HL-60 (cell line): ENCODE measurements at places on chromosomes 2 and 18.

- DNase-seq = no peak
These were observed 111.2 kb upstream of the HDAC4 start for GRCh38 chr2:239512054-239512453.

- DNase-seq = no peak
These were observed 362.6 kb downstream of the RIT2 start for GRCh38 chr18:42752916-42753315.

- DNase-seq = no peak
These were observed 81.9 kb downstream of the TMEM131 start for GRCh38 chr2:97913846-97914245.

DNA sequence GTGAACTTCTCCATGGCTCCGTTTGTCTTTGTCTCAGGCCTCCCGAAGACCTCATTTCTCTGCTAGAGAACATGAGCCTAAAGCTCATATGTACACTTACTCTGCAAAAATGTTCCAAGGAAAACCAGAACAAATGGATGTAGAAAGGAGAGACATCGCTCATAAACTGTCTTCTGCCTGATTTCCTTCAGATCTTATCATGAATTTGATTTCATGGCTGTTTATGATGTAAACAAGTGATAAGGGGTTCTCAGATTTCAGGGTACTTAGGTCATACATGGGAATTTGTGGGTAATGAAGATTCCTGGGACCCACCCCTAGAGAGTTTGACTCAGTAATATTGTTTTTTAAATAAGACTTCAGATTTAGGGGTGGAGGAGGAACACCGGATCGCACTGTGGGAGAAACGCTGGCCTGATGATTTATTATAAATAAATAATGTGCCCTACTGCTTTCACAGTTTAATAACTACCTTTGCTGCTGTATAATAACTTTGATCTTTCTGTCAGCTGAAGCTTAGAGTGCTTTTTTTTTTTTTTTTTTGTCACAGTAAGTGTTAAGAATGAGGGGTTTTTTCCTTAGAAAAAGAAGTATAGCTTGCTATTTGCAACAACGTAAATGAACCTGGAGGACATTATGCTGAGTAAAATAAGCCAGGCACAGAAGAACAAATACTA lies 14.9 kb downstream of the AOX1 start:
- no peak for DNase-seq

DNA sequence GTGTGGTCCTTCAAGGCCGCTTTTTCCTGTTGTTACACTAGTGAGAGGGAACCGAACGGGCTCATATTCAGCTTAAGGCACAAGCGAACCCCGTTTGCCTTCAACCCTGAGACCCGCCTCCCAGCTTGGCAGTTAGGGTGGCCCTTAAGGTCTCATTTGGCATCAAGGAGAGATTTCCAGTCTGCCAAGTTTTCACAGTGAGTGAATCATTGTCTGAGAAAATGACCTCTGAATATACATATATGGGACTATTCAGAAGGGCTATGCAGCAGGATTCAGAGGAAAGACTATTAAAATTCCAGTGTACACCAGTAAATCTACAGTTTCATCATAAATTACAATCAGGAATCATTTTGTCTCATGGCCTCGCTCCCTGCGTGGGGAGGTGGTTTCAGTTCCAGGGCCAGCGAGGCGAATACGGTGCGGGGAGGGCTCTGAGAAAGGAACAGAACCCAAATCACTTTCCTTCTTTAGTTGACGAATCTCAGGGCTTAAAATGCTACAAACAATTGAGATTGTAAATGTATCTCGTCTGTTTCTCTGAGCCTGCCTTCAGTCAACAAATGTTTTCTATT lies 231.4 kb downstream of the FAM210A start:
- no peak for DNase-seq

DNA sequence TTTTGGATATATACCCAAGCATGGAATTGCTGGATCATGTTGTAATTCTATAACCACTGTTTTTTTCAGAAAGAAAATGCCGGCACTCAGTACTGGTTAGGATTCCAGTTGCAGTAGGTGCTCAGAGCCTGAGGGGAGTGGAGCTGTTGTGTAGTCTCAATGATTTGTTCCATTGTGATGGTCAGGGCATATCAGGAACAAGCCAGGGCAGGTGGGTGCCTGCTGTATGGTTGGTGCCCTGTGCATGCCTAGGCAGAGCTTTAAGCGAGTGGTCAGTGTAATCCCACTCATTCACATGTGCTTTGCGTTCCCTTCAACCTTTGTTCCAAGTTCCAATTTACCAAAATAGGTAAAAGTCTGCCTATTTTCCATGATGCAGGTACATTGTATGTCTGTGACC lies 100.9 kb downstream of the FHOD3 start:
- DNase-seq = no peak

DNA sequence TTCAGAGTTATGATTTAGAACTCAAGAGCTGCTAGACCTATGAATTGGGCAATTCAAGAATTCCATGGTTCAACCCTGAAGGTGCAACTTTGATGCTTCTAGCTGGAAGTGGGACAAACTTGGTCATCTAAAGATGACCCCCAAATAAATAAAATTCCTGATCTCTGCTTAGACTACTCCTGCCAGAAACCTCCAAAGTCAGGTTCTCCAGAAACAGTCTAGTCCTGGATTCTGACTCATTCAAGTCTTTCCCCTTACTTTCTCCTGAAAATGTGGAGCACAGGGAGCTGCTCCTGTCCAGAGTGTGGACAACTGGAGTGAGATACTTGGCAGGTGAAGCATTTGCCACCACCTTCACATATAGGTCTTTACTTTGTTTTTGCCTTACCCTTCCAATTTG lies 557.7 kb upstream of the TNP1 start:
- DNase-seq = no peak

GRCh38 chr2:72271766-72272641 lies 124.3 kb upstream of the CYP26B1 start:
- no peak for DNase-seq

DNA sequence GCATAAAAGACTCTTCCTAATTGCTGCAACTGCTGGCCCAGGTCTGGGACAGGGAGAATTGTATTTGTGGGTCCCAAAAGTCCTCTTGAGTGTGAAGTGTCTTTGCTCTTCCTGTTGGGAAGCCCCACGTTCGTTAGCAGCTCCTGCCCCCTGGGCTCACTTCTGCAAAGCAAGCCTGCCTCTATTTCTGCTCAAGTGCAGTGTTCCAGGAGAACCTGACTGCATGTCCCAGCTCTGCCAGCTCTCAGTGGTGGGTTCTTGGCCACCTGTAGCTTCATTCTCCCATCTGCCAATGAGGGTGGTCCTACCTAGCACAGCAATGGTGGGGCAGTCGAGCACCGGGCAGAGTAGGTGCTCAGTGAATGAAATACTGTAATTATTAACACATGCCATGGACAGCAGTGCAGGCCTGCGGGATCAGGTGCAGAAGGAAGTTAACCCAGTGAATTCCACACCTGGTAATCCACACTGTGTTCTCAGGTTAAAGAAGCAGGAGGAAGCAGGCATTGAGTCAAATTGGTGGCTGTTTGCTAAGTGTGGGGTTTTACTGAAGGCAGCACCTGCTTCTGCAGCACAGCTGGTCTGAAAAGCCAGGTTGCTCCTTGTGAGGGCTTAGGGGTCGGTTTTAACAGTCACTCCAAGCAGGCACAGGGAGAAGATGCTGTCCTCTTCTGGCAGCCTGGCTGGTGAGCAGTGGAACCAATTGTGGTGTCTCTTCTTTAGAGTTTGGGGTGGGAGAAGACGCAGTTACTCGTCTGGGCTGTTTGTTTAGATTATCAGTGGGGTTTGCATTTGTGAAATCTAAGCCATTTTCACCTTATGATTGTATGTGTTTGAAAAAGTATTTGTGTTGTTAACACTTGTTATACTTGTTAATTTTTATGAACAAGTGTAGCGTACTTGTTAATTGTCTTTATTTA lies 54.3 kb downstream of the DGKD start:
- no peak for DNase-seq

GRCh38 chr18:38116716-38117115 lies 551.1 kb upstream of the CELF4 start:
- no peak for DNase-seq

- no peak for DNase-seq
These were observed 125.6 kb upstream of the PKDCC start for GRCh38 chr2:41922177-41922576.

DNA sequence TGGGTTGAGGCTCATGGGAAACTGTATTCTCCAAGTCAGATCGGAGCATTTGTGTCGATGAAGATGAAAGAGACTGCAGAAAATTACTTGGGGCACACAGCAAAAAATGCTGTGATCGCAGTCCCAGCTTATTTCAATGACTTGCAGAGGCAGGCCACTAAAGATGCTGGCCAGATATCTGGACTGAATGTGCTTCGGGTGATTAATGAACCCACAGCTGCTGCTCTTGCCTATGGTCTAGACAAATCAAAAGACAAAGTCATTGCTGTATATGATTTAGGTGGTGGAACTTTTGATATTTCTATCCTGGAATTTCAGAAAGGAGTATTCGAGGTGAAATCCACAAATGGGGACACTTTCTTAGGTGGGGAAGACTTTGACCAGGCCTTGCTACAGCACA lies 336.6 kb downstream of the PAX3 start:
- no peak for DNase-seq

DNA sequence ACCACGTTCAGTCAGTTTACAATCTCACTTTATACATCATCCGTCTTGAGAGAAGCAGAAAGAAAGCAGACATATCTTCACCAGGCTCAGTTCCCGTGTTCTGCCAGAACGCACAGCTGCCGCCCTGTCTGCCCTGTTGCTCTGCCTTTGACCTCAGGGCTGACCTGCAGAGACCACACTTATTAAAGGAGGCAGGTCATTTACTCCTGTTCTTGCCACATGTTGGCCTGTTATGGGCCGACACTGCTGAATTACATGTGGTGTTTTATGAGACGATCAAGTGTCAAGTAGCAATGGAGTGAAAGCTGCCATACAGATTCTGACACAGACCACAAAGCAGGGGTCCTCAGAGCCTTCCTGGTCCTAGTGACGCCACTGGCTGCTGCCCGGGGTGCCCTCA lies 232.2 kb downstream of the TTC32 start:
- no peak for DNase-seq

DNA sequence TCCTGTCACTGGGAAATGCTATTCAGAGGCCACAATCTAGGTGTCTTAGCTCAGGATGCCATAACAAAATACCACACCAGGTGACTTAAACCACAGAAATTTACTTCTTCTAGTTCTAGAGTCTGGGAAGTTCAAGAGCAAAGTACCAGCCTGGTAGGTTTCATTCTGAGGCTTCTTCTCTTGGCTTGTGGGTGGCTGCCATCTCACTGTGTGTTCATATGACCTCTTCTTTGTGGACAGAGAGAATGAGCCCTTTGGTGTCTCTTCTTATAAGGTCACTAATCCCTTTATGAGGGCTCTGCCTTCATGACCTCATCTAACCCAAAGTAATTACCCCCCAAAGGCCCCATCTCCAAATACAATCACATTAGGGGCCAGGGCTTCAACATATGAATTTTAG lies 57.3 kb downstream of the RHOB start:
- DNase-seq = no peak

GRCh38 chr2:96146153-96146880 lies 1.1 kb upstream of the DUSP2 start:
- peak; percentile 90 for DNase-seq

- peak; percentile 31 for DNase-seq
These were observed 51.1 kb downstream of the PAPOLG start for GRCh38 chr2:60806988-60807681.

GRCh38 chr18:67453901-67454300 lies 62.6 kb downstream of the DSEL start:
- DNase-seq = no peak

DNA sequence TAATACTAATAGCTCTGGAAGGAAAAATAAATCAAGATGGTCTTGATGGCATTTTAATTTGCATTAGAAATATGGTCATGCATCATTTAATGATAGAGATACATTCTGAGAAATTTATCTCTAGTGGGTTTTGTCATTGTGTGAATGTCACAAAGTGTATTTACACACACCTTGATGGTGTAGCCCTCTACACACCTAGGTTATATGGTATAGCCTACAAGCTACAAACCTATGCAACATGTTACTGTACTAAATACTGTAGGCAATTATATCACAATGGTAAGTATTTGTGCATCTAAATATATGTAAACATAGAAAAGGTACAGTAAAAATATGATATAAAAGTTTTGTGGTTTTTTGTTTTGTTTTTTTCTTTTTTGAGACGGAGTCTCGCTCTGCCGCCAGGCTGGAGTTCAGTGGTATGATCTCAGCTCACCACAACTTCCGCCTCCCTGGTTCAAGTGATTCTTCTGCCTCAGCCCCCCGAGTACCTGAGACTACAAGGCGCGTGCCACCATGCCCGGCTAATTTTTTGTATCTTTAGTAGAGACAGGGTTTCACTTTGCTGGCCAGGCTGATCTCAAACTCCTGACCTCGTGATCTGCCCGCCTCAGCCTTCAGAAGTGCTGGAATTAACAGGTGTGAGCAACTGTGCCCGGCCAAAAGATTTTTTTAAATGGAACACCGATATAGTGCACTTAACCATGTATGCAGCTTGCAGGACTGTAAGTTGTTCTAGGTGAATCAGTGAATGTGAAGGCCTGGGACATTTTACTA lies 83.7 kb upstream of the UBXN4 start:
- DNase-seq = no peak

DNA sequence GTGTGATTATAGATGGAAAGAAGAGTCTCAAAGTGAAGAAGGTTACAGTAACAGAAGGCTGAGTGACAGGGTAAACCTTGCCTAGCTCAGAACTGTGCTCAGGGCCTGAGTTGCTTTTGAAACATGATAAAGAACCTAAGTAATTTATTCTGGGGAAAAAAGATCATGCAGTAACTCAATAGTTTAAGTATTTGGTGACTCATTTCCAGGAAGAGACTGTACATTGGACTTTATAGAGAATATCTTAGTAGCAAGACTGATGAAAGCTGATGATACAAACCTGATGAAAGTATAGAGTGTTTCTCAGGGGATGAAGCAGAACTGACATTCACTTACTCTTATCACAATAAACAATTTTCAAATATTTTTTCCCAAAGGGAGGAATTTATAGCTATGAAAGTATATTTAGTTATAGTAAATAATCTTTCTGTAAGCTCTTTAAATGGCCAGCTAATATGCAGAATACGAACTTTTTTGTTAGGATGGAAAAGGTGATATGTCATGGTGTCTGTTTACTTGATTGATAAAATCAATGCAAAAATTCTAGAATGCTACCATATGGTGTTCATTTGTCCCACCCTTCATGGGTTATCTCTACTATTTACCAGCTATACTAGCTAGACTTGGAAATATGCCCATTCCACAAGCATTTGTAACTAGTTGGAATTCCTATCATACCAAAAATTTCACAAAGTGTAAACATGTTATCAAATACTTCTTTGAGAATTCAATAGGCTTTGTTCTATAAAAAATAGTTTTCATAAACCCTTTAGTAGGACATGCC lies 1265.5 kb upstream of the ACVR2A start:
- no peak for DNase-seq

DNA sequence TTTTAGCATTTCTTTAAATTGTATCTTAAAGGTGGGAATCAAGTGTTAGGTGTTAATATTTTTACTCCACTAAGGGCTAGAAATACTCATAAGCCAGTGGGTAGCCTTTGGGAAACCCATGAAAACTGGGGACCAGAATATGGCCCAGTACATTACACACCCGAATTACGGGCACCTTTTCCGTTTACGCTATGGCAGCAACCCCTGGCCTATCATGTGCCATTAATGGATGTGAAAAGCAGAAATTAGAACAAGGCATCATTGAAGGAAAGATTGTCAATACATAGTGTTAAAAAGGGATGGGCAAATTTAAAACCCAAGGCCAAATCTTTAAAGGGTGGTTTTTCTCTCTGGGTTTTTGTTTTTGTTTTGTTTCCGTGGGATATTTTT lies 781 bp downstream of the FARP2 start:
- DNase-seq = no peak

GRCh38 chr2:144020047-144020446 lies 499.9 kb downstream of the ZEB2 start:
- DNase-seq = no peak

GRCh38 chr18:63817441-63818051 lies 42.3 kb downstream of the SERPINB7 start:
- DNase-seq = no peak
